ENCODE measurements at places on chromosomes 1 and 21.

- DNase-seq, result no peak
Measured at GRCh38 chr1:203126151-203126865, 1.2 kb upstream of the ADORA1 start.

- DNase-seq, result no peak
Measured at GRCh38 chr1:159804924-159805323, 2.8 kb downstream of the FCRL6 start.

GRCh38 chr1:3119725-3120124 lies 50.7 kb downstream of the PRDM16 start:
- DNase-seq, result no peak

DNA sequence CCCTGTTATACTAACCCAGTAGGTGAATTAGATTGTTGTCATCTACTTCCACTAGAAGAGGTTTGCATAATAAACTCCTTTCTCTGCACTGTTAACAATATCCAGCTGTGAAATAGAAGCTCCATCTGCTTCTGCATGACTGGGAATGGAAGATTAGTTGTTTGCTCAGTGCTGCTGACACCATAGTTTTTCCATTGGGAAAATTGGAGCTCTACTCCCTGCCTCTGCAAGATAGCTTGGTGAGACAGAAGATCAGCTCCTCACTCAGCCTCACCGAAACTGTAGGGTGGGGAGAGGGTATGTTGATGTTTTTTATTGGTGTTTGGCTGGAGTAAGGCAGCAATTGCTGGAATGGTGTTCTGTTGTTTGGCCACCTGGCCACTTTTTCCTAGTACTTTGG lies 331.6 kb upstream of the ADAMTS5 start:
- no peak for DNase-seq

DNA sequence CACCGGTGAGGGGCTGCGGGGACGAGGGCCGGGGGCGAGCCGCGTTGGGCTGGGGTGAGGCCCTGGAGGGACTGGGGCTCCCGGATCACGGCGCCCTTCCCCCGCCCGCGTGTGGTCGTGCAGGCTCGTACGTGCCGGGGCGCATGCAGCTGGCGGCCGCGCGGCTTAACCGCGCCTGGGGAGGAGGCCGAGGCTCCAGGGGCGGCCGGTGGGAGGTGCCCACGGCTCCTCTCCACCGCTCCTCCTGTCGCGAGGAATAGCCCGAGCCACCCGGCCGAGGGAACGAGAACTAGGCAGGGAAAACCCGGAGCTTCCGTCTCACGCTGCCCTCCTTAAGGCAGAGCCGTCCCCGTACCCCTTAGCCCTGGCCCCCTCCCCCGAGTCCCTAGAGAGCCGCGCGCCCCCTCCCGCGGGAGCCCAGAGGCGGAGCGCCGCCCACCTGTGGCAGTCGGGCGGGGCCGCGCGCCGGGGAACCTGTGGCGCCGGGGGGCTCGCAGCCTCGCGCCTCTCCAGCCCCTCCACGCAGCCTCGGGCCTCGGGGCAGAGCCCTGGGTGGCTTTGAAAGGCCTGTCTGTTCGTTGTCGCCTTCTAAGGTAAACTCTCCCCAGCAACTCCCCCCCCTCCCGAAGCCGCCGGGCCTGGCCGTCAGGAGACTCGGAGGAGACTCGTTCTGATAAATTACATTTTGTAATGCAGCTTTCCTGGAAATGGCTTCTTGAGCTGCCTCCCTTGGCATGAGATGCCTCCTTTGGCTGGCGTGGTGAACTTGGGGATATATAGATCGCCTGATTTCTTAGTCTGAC lies 746 bp downstream of the AK4 start:
- no peak for DNase-seq

GRCh38 chr1:99761774-99762173 lies 4.7 kb downstream of the FRRS1 start:
- no peak for DNase-seq

DNA sequence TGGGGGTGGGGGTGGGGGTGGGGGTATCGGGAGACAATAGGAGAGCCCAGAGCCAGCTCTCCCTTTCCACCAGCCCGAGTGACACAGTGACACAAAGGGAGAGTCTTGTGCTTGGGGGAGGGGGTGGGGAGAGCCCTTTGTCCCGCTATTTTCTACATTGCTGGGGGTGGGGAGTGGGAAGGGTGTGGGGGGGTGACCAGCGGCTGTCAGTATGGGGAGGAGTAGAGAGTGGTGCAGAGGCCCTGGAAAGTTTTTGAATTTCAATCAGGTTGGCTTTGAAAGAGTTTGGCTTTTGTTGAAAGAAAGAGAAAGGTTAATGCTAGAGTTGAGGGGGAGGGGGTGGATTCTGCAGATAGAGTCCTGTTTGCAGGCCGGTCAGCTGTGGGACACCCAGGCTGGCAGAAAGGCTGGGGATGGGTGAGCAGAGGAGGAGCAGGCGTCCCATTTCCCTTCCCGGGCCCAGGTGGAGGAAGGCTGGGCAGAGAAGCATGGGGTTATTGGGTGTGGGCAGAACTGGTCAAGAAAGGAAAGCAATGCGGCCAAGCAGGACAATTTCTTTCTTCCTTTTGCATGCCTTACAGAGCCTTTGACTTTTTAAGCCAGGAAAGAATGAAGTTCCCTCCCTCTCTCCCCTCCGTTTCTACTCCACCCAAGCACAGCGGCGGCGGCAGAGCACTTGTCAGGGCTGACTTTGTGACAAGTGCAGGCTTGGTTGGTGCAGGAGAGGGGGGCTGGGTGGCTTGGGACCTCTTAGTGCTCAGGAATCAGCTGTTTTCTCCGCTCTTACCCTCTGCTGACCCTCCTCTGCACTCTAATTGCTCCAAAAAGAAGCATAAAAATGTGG lies 96.2 kb downstream of the RNF220 start:
- DNase-seq, result no peak

- no peak for DNase-seq
Measured at GRCh38 chr1:12123172-12123571, 43.6 kb upstream of the TNFRSF1B start.

DNA sequence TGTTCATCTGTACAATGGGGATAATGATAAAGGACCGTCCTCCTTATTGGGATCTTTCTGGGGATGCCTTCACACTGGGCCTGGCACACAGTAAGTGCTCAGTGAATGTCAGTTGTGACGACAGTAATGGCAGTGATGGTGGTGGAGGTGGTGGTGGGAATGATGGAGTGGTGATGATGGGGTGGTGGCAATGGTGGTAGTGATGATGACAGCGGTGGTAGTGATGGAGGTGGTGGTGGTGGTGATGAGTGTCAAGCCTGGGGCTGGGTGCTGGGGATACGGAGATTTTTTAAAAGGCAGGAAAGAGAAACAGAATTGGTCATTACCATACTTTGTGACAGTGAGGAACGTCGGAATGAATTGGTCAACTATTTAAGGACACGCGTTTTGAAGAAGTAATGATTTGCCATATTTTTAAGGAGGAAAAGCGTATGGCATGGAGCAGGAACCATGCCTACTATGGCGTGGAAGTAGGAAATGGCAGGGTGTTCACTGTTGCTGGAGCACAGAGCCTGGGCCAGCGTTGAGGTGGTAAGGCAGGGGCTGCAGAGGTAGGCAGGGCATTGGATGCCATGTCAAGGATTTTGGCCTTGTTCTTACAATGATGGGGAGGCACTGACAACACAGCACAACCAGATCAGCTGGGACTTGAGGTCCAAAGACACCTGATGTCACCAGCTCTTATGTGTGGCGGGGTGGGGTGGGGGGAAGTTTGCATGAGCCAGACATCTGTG lies 128.7 kb downstream of the ACTL8 start:
- DNase-seq, result no peak

GRCh38 chr1:186819126-186819525 lies 9.6 kb upstream of the PLA2G4A start:
- no peak for DNase-seq

DNA sequence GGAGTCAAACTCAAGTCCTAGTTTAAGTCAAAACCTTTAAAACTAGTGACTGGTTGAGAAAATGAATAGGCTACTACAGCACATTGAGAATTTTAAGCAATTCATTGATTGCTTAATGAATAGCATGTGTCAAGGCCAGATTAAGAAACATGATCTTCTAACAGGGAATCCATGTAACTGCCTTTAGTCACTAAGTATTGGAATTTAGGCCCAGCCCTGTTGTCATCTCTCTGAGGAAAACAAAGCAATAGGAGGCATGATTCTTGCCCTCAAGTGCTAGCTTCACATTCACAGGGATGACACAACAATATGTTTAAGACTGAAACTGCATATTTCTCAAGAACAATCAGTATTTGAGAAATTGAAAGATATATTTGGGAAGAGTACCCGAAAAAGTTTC lies 70.0 kb upstream of the PTGS2 start:
- no peak for DNase-seq

DNA sequence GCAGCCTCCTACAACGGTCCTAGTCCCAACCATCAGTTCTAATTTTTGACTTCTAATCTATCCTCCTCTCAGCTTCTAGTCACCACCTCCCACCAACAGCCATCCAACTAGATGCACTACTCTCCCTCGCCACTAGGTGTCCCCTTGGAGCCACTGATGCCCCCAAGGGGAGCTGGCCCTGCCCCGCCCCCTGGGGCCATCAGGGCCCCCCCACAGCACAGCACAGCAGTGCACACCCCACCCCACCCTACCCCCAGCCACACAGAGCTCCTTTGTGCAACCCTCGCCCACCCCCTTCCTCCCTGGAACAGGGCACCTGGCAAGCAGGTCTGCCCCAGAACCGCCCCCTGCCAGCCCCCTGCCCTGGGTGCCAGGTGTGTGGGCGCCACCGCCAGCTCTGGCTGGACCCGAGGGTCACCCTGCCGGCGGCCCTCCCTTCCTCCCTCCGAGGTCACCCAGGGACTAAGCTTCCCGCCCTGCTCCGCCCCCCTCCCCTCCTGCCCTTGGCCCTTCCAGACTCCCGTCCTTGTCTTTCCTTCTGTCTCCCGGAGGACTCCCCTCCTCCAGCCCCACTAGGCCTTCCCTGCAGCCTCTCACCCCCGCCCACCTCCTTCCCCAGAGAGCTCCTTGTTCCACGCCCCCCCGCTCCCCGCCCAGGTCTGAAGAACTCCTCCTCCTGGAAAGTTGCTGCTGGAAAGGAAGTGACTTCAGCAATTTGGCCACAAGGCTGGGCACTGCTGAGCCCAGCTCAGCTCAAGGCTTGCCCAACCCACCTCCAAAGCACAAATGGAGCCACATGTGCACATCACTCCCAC lies 47.0 kb downstream of the AHDC1 start:
- DNase-seq, result peak; percentile 35

DNA sequence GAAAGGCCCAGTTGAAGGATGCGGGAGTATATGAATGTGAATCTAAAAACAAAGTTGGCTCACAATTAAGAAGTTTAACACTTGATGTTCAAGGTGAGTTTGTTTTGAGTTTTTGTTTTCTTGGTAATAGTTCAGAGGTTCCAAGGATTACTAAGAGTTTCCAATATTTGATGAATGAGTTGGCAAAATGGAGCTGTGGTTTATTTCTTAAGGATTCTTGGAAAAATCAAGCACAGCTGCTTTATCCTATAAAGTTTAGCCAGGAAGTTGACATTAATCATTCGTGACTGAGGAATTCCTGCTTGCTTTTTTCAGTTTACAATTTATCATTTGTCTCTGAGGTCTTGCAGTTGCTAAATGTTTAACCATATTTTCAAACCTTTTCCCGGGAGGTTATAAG lies 15.1 kb downstream of the VCAM1 start:
- no peak for DNase-seq

GRCh38 chr1:49465486-49466185 lies 558.1 kb downstream of the AGBL4 start:
- DNase-seq, result no peak

DNA sequence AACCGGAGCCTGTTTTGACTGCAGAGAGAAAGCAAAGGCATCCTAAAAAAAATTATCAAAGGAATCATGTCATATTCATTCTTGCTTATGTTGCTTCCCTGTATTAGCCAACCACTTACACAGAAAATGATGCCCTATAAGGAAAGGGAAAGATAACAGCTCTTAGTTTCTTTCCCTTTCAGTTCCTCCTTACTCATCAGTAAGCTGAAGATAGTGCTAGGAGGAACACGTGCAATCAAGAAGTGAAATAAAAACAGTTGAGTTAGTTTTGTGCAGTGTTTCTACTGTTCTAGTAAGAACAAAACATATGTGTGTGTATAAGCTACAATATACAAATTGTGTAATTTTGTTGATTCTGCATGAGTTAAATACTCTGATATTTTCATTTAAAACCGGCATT lies 45.3 kb upstream of the MTF2 start:
- DNase-seq, result no peak

DNA sequence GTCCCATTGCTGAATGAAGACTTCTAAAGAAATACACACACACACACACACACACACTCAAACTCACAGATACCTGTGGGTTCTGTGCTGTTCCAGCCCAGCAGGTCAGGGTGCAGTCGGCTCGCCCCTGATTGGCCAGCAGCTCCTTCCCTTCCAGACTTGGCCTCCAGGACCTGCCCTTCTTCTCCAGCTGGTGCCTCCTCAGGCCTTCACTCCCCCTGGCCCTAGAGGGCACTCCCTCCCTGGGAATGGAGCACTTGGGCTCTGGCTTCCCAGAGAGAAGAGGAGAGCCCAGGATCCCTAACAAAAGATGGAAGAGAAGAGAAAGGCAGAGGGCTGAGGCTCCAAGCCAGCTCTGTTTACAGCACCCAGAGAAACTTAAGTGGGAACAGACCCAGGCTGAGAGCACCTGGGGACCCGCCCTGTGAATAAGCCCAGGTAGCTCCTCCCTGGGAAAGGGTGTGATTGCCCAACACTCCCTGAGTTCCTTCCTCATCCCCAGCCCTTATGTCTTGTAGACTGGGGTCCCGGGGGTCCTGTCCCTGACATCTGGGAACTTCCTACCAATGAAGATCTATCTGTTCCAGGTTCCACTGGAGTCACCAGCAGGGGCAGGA lies at the start of gene PGLYRP3:
PGLYRP3 (minus strand) TSS at position 383 of the 617 bp plus-strand sequence. CDS start 2,287 bp downstream, outside the sequence.
- DNase-seq, result no peak

DNA sequence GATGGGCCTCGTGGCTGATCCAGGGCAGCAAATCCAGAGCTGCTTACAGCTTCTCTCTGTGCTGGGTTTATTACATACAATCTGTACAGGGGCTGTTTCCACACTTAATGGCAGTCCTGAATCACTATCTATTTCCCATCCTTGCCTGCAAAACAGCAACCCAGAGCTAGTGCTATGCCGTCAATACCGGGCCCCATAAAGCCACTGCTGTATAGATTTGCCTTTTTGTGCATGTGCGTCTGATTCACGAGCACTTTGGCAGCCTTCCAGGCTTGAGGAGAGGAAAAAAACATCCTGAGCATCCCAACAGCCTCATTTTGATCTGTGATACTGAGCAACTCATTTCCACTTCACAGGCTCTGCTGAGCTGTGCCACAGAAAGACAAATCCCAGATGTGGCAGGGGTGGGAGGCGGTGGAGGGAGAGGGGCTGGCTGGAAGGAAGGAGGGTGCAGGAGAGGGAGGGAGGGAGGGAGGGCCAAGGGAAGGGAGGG lies 65.2 kb upstream of the TARBP1 start:
- peak; percentile 32 for DNase-seq

- no peak for DNase-seq
Measured at GRCh38 chr1:788835-789234, 102.4 kb upstream of the OR4F16 start.

Data from stimulated activated naive CD4-positive, alpha-beta T cell (primary cell).